Stimulated activated CD8-positive, alpha-beta memory T cell treated with anti-CD3 and anti-CD28 coated beads, Interleukin-4, amount 100 ng/mL, for 1 hour (primary cell): ENCODE measurements at places on chromosomes 6 and 20.

- no peak for DNase-seq
Observed at GRCh38 chr20:46941404-46941803, 46.8 kb downstream of the EYA2 start.

GRCh38 chr6:73108949-73109348, 116.3 kb downstream of the KHDC1L start:
- no peak for DNase-seq

DNA sequence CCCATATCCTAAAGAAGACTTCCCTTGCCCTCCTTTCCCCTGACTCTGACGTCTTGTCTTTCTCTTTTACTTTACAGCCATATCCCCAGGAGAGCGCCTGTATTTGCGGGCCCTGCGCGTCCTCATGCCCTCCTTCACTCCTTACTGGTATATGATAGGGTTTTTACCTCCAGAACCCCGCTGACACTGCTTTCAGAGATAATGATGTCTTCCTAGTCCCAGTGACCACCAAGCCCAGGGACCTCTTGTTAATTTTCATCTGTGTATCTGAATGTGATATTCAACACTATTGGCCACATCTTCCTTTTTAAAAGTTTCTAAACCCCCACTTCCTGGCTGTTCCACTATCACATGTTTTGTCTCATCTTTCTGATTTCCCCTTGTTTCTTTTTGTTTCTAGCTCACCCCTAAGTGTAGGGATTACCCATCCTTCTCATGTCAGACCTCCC, 102.0 kb downstream of the HIVEP1 start:
- no peak for DNase-seq

DNA sequence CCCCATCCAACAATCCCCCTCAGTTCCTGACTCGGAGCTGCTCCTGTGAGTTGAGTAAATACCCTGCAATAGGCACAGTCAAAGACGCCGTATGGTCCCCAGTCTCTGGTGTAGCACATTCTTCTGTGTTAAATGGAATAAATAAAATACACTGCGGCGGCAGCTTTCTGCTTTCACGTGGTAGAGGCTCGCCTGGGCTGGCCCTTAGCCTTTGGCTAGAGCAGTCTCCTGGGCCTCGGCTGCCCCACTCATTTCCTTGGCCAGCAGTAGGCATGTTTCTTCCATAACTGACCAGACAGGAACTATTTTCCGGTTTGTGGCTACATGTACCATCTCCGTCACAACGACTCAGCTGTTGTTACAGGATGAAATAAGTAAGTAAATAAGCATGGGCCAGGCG, 20.7 kb downstream of the SERPINB6 start:
- no peak for DNase-seq
